Activated naive CD8-positive, alpha-beta T cell treated with anti-CD3 and anti-CD28 coated beads for 36 hours (primary cell): ENCODE measurements at places on chromosomes 11 and 22.

- no peak for DNase-seq
Observed at GRCh38 chr11:83317757-83318690, 31.9 kb upstream of the CCDC90B start.

DNA sequence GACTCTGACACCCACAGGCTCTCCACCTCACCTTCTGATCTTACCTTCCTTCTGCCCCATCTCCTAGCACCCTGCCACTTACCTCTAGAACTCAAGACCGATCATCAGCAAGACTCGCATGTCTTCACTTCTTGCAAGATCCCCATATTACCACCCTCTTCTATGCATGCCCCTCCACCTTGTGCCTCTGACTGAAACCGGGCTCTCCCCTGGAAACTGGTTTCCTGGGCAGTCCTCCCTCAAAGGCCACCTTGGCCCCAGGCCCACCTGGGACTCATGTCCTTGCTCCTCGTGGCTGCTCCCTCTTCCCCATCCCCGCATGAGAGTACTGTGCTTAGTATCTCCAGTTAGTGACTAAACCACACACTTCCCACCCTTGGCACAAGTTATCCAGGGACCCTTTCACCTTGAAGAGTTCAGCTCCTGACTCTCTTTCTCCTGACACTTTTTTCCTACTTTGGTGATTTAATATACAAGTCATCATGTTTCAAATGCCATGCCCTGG is 136.7 kb downstream of the SPATA19 start:
- DNase-seq: no peak

GRCh38 chr11:74220376-74220775 is 49.3 kb downstream of the PPME1 start:
- DNase-seq: no peak

DNA sequence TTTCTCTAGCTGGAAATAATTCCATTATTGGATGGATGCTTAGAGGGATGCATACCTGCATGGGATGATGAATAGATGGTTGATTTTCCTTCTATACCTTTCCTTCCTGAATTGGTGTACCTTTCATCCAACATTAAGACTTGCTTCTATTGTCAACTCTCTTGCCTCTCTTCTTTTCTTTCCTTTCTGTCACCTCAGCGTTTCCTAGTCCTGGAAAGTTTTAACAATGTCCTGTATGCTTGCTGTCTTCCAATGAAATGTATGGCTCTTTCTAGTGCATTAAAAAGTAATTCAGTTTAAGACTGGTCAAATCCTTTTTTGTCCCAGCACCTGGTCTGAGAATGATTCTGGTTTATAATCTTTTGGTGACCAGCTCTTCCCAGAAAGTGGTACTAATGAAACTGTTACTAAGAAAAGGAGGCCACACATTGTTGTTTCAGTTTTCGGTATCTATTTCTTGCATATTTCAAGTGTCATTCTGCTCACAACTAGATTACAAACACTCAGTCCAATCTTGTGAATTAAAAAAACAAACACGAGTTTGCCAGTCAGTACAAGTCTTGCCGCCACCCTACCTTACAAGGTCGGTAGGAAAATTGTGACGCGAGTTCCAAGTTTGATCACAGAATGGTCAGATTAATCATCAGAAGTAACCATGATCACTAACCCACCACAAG is 8.0 kb downstream of the POU2AF1 start:
- peak; percentile 21 for DNase-seq

DNA sequence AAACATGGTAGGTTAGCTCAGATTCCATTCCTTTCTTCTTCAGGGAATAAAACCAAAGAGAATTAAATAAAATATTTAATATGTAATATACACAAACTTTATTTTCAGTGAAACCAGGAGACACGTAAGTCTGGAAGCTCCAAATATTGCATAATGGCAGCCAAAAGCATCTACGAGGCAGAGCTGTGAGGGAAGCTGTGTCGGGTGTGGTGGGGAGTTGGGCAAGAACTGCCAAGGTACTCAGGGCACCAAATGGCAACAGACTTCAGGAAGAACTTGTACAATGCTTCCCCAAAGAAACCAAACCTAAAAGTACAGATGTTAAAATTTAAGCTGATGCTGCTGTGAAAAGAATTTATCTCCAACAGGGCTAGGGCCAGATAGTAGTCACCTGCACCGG is 47.5 kb upstream of the C11orf87 start:
- no peak for DNase-seq

GRCh38 chr22:49331223-49331815 is 496.4 kb downstream of the BRD1 start:
- DNase-seq: no peak

GRCh38 chr11:124538019-124538418 is 5.4 kb downstream of the OR8B12 start:
- DNase-seq: no peak

- DNase-seq: peak; percentile 15
Observed at GRCh38 chr11:17978553-17979287, 34.1 kb downstream of the SERGEF start.

DNA sequence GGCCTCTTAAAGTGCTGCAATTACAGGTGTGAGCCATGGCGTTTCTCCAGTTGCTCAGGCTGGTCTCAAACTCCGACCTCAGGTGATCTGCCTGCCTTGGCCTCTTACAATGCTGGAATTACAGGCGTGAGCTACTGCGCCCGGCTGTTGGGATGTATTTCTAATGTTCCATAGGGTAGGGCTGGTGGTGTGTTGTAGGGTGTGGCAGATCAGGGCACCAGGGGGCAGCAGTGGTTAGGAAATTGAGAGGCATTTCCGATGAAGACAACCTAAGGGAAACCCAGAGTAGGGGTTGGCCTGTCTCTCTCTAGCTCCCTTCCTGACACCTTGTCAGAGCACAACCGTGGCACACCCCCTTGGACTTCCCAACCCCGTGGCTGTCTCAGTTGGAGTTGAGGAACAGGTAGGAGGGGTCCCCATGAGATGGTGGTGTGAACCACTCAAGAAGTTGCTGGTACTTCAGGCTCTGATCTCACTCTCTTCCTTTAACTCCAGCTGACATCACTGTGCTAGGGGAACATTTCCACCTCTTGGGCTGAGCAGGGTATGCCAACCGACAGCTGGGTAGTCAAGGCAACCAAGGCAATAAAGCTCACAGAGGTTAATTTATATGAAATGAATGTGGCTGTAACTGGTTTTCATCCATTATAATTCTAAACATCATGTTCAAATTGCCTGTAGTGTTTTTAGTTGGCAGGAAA is 33.0 kb downstream of the YWHAH start:
- peak; percentile 73 for DNase-seq

- no peak for DNase-seq
Observed at GRCh38 chr22:48849219-48849912, 978.3 kb downstream of the BRD1 start.

DNA sequence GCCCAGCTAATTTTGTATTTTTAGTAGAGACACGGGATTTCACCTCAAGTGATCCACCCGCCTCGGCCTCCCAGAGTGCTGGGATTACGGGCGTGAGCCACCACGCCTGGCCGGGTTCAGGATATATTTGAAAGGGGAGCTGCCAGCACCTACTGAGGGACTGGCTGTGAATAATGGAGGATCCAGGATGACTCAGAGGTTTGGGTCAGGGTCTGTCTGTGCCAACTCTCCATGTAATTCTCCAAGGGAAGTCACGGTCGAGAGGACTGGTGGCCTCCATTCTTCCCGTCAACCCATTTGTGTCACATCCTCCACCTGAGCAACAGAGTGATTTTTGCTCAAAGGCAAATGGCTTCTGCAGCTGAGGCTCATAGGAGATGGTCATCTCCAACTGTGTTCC is 3.6 kb upstream of the ARRB1 start:
- DNase-seq: no peak

DNA sequence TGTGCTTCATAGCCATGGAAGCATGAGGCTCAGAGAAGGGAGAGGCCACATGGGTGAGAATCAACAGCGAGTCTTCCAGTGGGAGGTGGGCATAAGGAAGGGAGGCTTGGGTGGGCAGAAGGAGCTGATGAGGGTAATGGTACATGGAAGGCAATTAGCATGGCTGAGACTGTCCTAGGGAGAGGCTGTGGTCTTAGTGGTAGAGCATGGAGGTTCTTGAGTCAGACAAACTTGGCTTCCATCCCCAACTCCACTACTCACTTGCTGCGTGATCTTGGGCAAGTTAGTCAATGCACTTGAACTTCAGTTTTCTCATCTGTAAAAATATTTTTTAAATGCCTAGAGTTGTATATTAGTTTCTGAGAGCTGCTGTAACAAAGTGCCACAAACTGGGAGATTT is 227.2 kb upstream of the E2F8 start:
- DNase-seq: no peak

GRCh38 chr11:88103337-88104206 is 71.7 kb downstream of the RAB38 start:
- peak; percentile 10 for DNase-seq

DNA sequence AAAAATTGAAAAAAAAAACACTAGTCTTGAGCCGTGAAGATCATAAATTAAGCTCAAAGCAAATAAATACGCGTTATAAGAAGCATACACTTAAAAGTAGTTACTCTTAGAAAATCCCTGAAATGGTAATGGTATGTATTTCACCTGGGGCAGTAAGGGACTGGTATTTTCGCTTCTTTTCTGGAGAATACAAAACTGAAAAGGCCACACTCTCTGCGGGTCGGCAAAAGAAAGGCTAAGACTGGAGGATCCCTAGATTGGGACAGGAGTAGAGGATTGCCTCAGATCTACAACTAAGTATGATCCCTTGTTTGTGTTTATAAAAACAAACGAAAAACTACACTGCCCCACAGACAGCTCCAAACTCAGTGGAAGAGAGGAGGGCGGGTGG is 617 bp downstream of the TSG101 start:
- DNase-seq: no peak

DNA sequence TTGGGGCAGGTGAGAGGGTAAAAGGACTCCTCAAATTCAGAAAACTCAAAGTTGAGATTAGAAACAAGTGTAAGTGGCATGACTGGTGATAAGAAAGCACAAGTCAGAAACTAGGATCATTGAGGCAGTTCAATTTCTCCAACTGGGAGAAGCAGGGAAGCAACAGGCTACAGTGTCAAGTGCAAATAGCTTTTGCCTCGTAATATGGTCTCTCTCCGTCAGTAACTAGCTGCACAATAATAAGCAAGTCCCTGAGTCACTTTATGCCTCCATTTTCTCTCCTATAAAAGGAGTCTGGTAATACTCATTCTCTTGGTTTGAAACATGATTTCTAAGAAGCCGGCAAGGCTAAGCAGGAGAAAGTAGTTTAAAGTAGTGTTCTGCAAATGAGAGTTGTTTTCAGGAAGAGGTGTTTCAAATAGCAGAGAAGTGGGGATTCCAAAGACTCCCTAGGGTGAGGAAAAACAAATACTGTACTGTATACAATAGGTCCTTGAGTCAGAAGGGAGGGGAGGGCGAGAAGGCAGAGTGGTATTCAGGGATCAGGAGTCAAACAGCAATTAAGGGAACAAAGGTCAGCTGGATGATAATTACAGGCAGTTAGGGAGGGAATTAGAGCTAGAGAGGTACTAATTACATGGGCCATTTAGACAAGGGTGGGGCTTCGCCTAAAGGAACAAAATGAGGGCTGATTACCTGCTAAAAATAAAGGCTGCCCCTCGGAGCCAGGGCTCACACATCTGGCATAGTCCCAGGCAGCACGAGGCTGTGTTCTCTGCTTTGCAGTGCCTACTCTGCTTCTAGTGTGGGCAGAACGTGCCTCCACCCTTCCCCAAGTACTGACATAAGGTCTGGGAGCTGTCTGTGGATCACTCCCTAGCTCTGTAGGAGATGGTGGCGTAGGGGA is 96.0 kb upstream of the BDNF start:
- no peak for DNase-seq

DNA sequence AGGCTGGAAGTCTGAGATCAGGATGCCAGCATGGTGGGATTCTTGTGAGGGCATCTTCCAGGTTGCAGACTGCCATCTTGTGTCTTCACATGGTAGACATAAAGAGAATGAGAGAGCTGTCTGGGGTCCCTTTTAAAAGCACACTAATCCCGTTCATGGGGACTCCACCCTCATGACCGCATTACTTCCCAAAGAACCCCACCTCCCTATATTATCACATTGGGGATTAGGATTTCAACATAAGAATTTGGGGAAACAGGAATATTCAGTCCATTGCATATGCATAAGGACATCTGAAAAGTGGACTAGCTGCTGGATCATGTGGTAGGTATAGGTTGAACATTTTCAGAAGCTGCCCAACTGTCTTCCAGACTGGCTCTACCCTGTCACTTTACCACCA is 33.1 kb upstream of the ADORA2A start:
- no peak for DNase-seq

DNA sequence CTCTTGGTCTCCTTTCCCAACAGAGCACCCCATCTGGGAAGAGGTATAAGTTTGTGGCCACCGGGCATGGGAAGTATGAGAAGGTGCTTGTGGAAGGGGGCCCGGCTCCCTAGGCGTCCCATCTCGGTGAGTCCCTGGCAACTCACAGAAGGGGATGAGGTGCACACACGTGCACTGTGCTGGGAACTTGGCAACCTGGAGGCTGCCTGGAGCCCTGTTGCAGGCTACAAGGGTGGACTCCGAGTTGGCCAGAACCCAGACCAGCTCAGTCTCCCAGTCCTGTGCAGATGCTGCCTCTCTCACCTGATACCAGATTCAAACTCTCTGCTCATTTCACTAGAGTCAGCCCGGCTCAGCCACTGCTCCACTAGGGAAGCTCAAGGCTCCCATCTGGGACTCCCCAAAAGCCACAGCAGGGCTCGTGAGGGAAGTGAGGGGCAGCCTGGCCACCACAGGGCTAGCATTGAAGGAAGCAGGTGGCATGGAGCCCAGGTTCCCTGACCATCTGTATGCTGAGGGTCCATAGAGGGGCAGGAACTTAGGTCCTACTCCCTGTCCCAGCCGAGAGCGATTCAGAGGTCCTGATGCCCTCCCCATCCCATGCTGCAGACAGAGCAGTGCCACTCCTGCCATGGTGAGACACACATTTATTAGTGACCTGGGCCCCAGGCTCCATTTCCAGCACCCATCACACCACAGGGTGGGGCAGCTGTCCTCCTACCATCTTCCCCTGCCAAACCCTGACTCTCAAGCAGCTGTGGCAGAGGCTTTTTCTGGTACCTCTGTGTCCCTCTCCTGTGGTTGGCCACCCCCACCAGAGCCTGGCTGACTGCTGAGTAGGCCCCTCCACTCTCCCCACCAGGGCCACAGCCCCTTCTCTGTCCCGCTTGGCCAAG is 4.0 kb downstream of the PRR33 start:
- DNase-seq: no peak

DNA sequence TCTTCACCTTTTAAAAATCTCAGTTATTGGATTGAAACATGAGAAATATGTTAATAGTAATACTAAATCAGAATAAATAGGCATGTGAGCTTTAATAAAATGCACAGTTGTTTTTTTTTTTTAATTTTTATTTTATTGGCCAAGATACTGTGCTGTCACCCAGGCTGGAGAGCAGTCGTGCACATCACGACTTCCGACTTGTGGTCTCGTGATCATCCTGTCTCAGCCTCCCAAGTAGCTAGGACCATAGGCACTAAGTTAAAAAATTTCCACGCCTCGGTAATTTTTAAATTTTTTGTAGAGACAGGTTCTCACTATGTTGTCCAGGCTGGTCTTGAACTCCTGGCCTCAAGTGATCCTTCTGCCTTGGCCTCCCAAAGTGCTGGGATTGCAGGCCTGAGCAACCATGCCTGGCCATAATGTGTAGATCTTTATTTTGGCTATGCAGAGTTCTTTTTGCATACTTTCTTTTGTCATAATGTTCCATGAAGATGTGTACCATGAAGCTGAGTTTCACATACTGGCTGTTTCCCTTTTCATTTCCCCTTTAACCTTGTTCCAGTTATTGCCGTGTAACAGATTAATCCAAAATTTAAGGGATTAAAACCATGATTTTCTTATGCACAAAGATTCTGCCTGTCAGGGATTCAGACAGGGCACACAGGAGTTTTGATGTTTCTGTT is 16.0 kb downstream of the CAPRIN1 start:
- no peak for DNase-seq
